ENCODE measurements at places on chromosomes 2 and 18. TPM values are rescaled to one million over a fixed set of nuclear protein-coding genes. Genes with fewer than 3 reads are reported as not detected.
A peak's percentile ranks its signal among the peaks of the same experiment; 100 is the strongest.

The CRACDL gene
- total RNA-seq, result 0.12 TPM

The RESP18 gene
- total RNA-seq, result not detected

The CD226 gene
- 63.9 TPM for total RNA-seq

The CYTIP gene
- total RNA-seq, result 369 TPM

The LBX2 gene
- 0.52 TPM for total RNA-seq

- DNase-seq, result no peak
Observed at GRCh38 chr2:109098251-109098920, 30.6 kb upstream of the SH3RF3 start.

DNA sequence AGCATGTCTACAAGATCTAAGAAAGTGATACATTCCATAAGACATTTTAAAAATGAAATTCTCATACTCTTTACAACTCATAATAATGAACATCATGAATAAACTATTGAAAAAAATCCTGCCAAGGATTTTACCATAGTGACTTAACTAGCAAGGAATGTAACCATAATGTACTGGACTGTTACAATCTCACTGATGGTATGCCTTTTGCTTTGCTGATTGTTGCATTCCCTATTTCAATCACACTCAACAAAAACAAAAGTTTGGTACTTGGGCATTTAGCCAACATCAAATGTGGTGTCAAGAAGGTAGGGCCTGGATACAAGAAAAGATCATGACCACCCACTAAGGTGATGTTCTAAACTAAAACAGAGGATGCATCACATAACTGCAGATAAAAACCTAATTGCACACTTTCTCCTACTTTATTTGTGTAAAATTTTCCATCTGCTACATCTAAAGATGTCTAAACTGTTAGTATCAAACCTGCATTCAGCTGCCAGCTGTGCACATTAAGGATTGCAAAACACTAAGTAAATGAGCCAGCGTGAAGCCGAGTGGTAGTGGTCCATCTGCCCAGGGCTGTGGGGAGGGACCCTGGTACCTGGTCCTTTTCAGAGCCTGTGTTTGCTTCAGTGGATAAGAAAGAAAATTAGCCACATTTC, 564.4 kb downstream of the ZEB2 start:
- no peak for DNase-seq

DNA sequence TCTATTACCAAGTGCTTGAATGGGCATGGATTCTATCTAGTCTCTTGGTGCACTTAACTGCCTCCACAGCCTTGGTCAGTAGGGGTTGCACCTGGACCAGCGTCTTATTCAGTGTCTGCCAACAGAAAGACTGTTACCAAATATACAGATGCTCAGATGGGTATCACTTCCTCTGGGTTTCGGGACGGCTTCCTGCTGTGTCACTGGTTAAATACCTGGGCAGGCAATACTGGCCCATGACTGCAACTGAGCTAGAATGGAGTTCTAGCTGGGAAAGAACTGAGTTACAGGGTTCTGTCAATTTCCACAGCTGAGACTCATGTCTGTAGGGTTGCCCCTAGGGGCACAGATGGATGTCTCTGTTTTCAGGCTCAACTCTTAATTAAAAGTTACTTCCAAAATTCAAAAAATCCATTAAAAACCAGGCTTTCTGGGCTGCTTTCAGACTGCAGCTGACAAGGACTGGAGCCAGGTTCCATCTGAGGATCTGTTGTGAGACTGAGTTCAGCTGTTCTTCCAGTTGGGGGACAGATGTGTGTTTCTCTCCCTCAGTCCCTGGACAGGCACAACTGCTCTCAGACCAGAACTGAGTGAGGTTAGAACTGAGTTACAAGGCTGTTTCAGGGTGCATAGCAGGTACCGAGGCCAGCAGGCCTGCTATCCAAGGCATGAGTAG, 789.6 kb upstream of the SLC8A1 start:
- DNase-seq, result no peak

DNA sequence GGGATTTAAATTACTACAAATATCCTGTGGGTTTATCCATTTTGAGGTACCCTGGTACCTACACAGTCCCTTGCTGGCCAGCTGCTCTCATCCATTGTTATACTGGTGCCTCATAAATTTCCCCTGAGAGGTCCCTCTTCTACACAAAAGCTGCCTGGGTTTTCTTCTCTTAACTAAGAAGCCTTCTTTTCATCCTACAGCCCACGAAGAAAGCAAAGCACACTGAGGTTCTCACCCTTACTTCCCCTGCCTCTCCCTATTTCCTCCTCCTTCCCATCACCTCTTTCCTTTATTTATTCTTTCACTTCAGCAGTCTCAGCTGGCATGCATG, 154.9 kb downstream of the CSRNP3 start:
- no peak for DNase-seq

- peak; percentile 37 for DNase-seq
Observed at GRCh38 chr2:168166902-168167510, 80.4 kb downstream of the STK39 start.

- no peak for DNase-seq
Observed at GRCh38 chr18:4248686-4249085, 206.4 kb downstream of the DLGAP1 start.

Data from activated CD4-positive, alpha-beta memory T cell treated with anti-CD3 and anti-CD28 coated beads for 36 hours (primary cell).